ENCODE measurements at places on chromosomes 1 and 21.

- H3K27me3 ChIP-seq, result no peaks in the 10 kb centered on the region
- no peak overlapping the region for H3K27ac ChIP-seq
- DNase-seq, result no peak
- H3K4me3 ChIP-seq, result no peak overlapping the region
These were observed 3.0 kb upstream of the A3GALT2 start for GRCh38 chr1:33323663-33324477.

GRCh38 chr1:29649189-29650040 lies 413.1 kb downstream of the PTPRU start:
- H3K4me1 ChIP-seq, result no peaks in the 10 kb centered on the region
- no peaks in the 10 kb centered on the region for H3K36me3 ChIP-seq
- no peak overlapping the region for H3K4me3 ChIP-seq
- peaks cover 43% of the 10 kb centered on the region for H3K27me3 ChIP-seq
- no peak for DNase-seq

DNA sequence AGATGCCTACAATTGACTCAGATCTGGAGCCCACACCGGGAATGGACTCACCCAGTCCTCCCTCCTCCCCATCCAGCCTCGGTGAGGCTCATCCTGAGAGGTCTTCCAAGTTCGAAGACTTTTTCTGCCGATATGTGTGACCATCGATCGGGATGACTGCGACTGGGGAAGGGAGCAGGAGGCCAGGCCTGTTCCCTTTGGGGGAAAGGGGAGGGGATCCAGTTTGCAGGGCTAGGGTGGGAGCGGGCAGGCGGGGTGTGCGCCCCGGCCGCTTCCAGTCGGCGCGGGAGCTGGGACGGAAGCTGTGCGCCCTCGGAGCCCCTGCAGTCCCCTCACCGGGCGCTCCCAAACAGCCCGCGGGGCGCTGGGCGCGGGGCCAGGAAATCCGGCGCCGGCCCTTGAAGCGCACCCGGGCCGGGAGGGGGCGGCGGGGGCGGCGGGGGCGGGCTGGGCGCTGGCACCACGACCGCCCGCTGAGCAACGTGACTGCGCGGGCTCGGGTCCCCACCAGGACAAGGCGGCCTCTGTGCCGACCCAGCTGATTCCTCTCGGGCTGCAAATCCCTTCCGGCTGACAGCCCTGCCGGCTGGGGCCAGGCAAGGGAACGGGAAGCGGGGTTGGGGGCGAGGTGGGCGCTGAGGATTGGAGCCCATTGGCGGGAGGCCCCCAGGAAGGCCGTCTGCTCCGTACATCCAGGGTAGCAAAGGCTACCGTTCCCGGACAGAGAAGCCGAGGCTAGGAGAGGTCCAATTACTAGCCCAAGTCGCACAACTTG lies 103.9 kb downstream of the EBNA1BP2 start:
- H3K4me1 ChIP-seq, result peaks cover 9% of the 10 kb centered on the region
- H3K27ac ChIP-seq, result no peak overlapping the region
- peaks cover 3% of the 10 kb centered on the region for H3K27me3 ChIP-seq
- no peak overlapping the region for H3K4me3 ChIP-seq

DNA sequence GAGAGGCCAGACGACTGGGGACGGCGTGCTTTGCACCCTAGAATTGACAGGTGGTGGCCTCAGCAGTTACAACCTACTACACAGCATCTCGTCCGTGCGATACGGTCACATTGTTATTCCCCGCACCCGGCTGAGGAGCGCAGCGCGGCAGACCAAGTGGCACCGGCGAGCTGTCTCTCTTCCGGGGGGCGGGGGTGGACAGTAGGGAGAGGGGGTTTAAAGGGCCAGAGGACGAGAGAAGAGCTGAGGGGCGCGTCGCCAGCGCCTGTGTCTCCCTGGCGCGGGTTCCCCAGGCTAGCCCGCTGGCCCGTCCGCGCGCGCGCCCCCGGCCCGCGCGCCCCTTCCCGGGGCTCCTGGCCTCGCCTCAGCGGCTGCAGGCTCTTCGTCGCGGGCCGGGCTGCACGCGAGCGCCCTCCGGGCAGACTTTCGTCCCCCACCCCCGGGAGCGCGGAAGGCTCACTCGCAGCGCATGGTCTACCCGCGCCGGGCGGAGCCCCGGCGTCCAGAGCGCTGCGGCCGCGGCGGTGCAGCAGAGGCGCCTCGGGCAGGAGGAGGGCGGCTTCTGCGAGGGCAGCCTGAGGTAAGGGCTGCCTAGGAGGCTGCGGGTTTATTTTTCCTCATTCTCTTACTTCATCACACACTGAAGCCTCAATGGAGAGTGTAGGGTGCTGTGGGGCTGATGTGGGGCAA lies at the start of gene PDE4B:
Gene PDE4B (plus strand): TSS at position 227 of the 690 bp plus-strand sequence.
- DNase-seq, result no peak
- no peak within 1 kb of the TSS for H3K27ac ChIP-seq
- peaks cover 59% of the 10 kb centered on the region for H3K27me3 ChIP-seq

GRCh38 chr1:174800216-174800851 lies 199.4 kb upstream of the CACYBP start:
- H3K4me1 ChIP-seq, result peaks cover 10% of the 10 kb centered on the region
- no peak overlapping the region for H3K27ac ChIP-seq
- H3K4me3 ChIP-seq, result no peak overlapping the region

DNA sequence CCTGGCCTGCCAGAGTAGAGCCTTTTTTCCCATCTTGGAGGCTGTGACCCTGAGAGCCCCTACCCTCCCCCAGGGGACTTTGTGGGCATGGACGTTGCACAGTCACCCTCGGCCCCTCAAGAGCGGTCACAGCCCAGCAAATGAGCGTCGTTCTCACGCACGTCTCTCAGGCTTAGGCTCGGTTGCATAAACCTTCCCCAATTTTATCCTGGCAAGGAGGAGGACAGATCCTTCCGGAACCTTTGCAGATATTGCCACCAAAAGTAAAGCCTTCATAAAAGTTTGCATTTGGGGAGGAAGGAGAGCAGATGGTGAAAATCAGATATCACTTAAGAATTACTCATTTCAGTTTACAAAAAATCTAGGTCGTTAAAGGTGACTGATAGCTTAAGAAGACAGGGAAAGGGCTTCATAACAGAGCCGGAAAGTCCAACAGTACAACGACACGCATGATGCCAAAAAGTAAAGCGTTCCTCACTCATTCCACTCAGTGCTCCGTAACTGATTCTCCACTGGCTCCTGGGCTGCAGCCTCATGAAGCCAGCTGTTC lies 29.3 kb downstream of the PDE9A start:
- peaks cover 64% of the 10 kb centered on the region for H3K4me1 ChIP-seq
- no peaks in the 10 kb centered on the region for H3K27me3 ChIP-seq
- DNase-seq, result no peak
- H3K36me3 ChIP-seq, result no peaks in the 10 kb centered on the region
- no peak overlapping the region for H3K4me3 ChIP-seq
